Posterior vena cava (tissue), 2 donors: ENCODE measurements at places on chromosomes 4 and X. TPM values are rescaled to one million over a fixed set of nuclear protein-coding genes. Genes with fewer than 3 reads are reported as not detected.

GRCh38 chr4:175891851-175892250 is 79.8 kb upstream of the GPM6A start:
- DNase-seq = no peak

- DNase-seq = no peak
Measured at GRCh38 chr4:161444626-161445025, 719.2 kb downstream of the FSTL5 start.

DNA sequence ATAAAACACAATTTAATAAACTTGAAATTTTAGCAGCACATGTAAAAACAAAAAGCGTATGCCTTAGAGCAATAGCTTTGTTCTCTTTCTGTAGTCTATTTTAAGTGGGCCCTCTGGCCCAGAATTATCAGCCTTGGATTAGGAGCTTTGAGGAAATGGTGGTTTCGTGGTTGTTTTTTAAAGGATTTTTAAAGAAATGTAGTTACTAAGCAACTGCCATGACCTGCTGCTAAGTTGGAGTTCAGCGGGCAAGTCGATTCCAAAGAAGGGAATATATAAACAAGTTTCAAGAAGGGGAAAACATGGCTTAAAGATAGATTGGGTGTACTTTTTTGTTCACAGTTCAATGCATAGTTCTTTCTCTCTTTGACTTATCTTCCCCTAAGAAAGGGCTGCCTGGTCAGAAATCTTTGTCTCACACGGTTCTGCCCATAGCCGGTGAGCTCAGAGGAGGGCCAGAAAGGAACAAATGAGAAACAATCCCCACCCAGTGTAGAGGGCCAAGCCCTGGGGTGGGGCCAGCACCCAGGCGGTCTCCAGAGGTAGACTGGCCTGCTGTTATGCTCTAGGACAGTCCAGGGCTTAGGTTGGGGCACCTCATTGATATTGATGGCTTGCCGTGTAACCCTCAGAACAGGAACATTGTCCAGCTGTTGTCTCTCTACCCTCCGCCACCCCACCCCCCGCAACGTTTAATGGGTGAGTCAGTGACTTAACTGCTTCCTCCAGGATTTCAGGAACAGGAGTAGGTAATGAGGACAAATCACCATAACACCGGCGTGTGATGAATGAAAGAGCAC is 32.5 kb downstream of the DLG3 start:
- peak; percentile 82 for DNase-seq

GRCh38 chr4:152679414-152680281 is at the start of gene TMEM154:
TSS of gene TMEM154 (minus strand) at chr4:152679997. CDS start at chr4:152679933, 64 bp downstream.
- DNase-seq = peak; percentile 88

DNA sequence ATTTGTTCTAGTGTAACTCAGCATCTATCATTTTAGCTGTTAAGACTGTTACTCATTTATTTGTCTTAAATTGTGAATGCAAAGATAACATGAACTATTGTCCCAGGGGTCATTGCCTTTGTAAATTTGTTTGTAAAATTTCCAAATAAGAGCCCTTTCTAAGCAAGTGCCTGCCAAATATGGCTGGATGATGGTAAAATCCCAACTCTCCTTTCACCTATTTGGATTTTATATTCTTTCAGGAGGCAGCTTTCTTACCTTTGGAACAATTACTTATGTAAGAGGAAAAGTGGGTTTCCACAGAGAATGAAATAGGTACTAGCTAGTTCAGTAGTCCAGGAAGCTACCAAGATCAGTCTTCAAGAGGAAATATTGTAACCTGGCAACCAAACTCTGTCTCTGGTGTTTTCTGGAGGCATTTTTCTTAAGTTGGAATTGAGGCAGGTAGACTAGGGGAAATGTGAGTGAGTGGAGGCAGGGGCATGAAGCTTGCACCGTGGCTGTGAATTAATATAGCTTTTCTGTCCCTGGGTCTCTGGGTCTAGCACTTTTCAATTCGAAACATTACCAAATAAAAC is 363.0 kb upstream of the ZCCHC13 start:
- DNase-seq = no peak

GRCh38 chr4:88613417-88613875 is 21.2 kb downstream of the HERC3 start:
- no peak for DNase-seq

- no peak for DNase-seq
Measured at GRCh38 chr4:168319486-168320019, 1.0 kb upstream of the DDX60 start.

GRCh38 chr4:108730579-108730978 is 32.3 kb downstream of the ETNPPL start:
- DNase-seq = no peak

DNA sequence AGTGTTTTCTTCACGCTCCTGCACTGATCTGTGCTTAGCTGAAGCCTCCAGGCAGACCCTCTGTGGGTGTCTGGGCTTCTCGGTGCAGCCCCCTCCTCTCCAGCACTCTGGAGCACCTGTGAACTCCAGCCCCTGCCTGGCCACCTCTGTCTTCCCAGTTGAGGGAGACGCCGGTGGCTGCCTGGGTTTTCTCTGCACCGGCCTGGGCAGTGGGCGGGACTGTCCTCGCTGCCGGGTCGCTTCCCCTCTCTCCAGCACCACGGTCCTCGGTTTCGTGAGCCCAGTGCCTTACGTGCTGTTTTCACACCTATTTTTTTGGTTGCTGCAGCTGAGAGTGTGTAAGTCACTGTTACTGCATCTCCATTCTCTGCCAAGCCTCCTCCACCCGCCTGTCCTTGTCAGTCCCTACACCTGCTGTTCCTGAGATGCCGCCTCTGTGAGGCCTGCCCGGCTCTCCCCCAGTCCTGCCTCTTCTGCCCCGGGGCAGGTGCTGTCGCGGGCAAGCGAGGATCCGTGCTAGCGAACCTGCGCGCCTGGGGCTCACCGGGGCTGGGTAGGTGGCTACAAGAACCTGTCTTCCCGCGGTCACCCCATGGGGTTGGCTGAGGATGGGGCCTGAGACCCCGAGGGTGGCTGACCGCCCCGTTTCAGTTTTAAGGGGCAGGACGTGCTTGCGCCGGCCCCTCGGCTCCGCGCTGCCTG is 2.4 kb upstream of the FGFRL1 start:
- no peak for DNase-seq

DNA sequence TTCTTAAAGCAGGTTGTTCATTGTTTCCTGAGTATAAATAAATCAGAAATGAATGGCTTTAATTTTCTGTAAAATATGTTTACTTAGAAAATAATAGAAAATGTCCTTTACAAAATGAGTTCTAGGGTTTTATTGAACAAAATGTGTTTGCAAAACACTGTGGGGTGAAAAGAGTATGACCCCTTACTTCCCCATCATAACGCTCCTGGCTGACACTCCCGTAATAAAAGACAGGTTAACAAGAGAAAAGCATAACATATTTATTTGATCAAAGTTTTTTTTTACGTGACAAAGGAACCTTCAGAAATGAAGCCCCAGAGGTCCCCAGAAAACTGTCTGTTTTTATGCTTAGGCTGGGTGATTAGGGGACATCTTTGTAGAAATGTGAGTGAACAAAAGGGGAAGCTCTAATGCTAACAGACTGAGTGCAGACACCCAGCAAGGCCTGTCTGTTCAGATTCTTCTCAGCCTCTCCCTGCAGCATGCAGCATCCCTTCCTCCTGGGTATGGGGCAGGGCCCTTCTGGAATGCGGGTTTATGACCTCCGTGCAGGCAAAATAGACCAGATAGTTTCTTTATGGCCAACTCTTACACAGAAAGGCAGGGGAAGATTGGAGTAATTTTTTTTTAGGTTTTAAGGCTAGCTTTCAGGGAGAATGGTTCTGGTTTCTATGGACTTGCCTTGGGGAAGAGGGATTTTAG is 26.1 kb downstream of the ZFP42 start:
- no peak for DNase-seq

DNA sequence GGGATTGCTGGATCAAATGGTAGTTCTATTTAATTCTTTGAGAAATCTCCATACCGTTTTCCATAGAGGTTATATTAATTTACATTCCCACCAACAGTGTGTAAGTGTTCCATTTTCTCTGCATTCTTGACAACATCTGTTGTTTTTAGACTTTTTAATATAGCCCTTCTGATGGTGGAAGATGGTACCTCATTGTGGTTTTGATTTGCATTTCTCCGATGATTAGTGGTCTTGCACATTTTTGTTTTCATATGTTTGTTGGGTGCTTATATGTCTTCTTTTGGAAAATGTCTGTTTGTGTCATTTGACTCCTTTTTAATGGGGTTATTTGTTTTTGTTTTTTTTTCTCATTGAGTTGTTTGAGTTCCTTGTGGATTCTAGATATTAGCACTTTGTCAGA is 75.3 kb upstream of the PUDP start:
- no peak for DNase-seq

PCDH7 gene
- 107 TPM for total RNA-seq

VSIG1 gene
- not detected for total RNA-seq

PNMA3 gene
- total RNA-seq = not detected

HMGN5 gene
- total RNA-seq = 7.9 TPM
